PC-3 (cell line): ENCODE measurements at places on chromosomes 3 and 15.
A peak's percentile ranks its signal among the peaks of the same experiment; 100 is the strongest.

GRCh38 chr3:68173012-68173634 lies 518.7 kb upstream of the SUCLG2 start:
- no peak for DNase-seq

DNA sequence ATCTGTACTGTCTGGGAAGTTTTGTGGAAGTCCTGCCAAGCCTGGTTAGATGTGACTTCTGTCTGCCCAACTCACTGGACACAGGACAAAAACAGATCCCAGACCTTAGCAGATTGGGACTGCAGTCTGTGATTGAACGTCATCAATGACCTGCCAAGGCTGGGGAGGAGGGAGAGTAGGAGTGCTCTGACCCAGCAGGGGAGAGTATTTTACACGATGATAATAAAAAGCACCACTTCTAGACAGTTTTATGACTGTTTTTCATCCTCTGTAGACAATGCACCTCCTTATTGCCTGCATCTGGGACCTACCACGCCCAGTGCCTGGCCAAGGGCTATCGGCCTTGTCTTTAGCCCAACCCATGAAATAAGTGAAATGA lies 102.3 kb upstream of the NR2E3 start:
- DNase-seq: no peak

GRCh38 chr3:50238549-50239026 lies 2.6 kb downstream of the GNAI2 start:
- DNase-seq: peak; percentile 81

GRCh38 chr3:13547591-13548371 lies 1.1 kb upstream of the FBLN2 start:
- no peak for DNase-seq

GRCh38 chr15:26260517-26261133 lies 397.5 kb upstream of the ATP10A start:
- DNase-seq: peak; percentile 35

DNA sequence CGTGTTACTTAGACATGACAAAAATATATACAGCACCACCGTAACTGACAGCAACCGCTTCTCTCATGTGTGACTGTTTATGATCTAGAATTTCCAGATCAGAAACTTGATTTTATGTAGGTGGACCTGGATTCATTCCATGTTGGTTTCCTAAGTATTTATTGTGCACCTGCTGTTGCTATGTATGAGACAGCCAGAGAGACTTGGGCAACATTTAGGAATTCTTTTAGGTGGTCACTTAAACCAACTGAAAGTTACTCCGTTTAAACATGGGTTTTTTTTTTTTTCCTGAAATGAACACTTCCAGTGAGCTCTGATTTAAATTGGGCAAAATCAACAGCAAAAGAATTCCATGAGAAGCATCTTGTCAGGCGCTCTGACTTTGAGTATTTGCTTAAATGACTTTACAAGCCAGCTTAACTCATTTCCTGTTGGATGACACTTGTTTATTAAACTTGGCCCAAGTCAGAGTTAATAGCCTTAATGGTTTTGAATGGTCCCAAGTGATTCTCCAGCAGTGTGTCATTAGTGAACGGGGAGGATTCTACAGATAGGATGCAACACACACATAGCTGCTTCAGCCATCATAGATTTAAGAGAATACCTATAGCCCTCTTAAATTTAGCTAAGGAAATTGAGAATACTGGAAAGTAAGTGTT lies 31.8 kb downstream of the MITF start:
- DNase-seq: peak; percentile 79

- no peak for DNase-seq
Observed at GRCh38 chr3:142777927-142778326, 54.1 kb downstream of the TRPC1 start.

- no peak for DNase-seq
Observed at GRCh38 chr3:165759041-165759440, 78.2 kb downstream of the BCHE start.

DNA sequence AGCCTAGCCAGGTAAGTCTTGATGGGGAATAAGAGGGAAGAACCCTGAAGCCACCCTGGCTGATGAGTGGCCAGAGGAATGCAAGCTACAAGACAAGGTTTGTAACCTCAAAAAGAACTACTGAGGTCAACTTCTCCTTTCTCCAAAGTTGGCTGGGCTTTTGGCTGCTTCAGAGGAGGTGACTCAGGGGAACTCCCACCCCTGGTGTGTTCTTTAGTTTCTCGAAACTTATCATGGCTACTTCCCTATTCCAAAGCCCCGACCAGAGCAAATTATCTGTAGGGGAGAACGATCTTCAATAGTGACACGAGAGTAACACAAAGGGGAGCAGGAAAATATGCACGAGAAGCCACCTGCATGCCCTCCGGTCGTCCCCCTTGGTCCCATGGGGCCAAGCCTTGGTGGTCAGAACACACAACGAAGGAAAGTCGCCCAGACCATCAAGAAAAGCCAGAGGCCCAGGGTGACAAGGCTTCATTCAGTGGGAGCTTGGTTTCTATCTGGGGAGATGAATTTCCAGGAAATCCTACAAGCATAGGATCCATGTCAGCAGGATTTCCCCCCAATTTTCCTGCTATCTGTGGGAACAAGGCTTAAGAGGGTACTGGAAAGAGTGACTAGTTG lies 6.5 kb upstream of the BCL2A1 start:
- no peak for DNase-seq

- DNase-seq: no peak
Observed at GRCh38 chr3:89114841-89115223, 7.4 kb downstream of the EPHA3 start.

DNA sequence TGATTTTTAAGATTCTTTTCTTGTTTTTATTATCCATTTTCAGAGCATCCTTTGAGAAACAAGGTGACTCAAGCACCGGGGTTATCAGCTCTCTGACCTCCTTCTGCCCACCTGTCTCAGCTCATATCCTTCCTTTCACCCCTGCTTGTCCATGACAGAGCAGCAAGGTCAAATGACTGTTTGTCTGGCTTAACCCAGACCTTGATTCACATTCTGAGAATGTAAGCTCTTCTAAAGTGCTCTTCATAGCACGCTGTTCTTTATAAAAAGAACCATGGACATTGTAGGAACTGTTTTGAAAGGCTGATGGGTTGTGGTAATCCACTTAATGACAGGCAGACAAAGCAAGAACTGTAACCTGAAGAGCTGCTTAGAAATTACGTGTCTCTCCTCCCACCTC lies 122.5 kb downstream of the CHST2 start:
- no peak for DNase-seq

- DNase-seq: peak; percentile 70
Observed at GRCh38 chr3:22115581-22115980, 364.6 kb upstream of the ZNF385D start.

DNA sequence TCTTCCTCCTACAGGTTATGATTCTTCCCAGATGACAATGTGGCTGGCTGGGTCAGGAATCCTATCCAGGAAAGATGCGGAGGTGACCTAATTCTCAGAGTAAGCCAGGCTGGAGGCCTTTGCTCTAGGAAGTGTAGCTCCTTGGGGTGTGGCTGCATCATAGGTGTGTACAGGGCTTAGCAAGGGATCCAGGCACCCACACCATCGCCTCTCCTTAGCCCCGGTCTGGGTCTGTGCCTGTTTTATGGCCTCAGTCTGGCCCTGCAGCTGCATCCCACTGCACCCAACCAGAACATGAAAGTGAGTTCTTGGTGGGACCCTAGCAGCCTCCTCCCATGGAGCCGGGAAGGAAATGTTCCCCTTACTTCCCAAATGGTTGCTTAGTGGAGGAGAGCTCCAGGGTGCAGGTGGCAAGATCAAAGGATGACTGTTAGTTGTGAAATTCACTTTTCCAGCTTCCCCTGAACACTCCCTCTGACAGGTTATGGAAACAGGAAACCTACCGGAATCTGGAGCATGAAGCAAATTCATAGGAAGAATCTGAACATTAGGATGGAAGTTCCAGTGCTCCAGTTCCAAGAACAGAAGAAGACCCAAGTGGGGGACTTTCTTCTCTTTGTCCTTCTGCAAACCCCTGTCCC lies 2.7 kb upstream of the AMOTL2 start:
- no peak for DNase-seq

DNA sequence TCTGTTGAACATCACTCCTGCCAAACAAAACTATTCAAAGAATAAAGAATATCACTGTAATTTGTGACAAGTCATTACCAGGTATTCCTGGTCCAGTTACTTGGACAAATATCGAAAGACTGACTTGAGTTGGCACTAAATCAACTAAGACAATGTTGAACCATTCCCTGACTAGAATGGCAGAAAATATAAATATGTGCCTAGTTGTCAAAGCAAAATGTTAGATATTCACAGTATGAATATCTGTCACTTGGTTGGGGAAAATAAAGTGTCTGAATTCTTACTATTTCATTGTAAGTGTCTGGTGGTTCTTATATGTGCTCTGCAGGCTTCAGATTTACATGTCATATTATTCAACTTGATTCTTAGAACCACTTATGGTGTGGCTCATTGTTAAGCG lies 470.2 kb downstream of the NAALADL2 start:
- no peak for DNase-seq

- DNase-seq: no peak
Observed at GRCh38 chr15:70199124-70199482, 101.4 kb upstream of the TLE3 start.
